ENCODE measurements at places on chromosomes 5 and 9.

- DNase-seq: no peak
These were observed 81.9 kb downstream of the PTPN3 start for GRCh38 chr9:109416135-109416706.

DNA sequence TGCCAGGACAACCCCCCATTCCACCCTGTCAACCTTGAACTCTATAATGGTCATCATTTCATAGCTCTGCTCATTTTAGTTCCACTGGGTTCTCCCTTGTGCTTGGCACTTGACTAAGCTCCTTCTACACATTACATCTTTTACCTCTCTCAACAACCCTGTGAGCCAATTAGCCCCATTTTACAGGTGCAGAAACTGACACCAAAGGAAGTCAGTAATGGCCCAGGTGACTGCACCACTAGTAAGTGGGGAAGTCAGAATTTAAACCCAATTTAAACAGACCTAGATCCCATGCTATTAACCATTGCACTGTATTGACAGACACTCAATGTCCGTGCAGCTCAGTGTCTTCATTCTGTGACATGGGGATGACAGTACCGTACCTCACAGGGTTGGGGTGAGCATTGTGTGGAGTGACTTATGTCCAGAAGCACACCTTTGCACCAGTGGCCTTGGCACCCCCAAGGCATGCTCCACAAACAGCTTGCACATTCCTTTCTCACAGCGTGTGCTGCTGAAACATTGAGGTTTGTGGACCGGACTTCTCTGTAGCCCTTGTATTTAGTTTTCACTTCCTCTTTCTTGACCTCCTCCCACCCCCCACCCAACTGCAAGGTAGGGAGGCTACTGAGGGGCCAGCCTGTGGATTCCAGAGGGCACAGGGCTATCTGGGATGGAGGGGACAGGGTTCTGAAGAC, 23.1 kb downstream of the IRF1 start:
- DNase-seq: no peak

DNA sequence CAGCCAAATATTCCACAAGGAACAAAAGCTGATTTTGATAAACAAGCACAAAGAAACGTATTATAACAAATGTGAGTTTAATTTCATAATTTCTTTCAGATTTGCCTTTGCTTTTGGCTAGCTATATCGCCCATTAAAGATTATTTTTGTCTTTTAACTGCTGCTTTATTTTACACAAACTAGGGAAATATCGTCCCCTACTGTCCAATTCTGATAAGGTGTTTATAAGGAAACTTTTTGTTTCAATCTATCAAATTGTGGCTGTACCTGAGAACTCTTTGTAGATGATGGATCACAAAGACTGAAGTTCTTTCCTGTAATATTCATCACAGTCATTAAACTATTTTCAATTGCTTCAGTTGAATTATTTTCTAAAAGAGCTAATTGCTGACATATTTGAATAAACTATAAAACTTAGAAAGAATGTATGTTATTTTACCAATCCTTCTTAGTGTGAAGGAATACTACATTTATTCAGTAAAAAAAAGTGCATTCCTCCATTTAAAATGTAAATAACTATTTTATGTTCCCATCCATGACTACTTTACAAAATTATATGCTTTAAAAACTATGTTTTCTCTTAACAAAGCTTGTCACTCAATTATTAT, 431.3 kb upstream of the ITGA1 start:
- DNase-seq: no peak

- DNase-seq: no peak
These were observed 12.5 kb downstream of the MCTP1 start for GRCh38 chr5:95272316-95272929.
